Muscle of back (tissue), 13 donors: ENCODE measurements at places on chromosomes 5 and 9. TPM values are rescaled to one million over a fixed set of nuclear protein-coding genes. Genes with fewer than 3 reads are reported as not detected.

GRCh38 chr9:37464426-37465248 is 613 bp downstream of the ZBTB5 start:
- peak; percentile 59 for DNase-seq

DNA sequence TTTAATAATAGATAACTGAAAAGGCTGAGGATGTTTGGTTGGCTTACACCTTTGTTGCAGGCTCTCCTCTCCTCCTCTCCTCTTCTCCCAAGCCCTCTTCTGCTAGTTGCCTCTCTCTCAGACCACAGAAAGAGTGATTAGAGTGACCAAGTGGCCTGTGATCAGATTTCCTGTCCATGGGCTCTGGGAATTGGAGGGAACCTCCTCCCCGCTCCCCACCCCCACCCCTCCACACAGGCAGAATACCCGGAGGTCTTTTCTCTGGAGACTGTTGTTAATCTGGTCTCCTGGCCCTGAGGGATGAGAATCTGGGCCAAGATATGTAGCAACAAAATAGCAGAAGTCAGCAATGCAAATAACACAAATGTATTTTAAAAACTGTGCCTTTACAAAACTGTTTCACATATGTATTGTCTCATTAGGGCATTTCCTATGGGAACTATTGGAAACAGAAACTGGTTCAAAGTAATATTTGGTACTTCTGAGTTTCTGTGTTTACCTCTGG is 361.3 kb downstream of the NR2F1-AS1 start:
- DNase-seq: peak; percentile 11

DNA sequence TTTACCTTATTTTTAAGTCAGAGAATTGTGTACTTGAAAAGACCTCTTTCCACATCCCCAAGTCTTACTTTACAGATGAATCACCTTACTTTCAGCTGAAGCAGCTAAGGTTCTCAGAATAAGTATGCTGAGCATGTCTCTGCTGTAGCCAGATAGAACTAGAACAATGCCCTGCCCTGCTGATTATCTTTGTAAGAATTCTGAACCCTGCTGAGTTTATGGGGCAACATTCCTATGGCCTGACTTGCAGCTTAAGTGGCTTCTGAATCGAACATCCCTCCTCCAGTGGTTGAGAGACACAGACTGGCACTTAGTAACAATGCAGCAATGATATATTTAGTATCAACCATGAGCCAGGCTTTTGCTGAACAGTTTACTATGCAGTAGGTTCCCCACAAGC is 592.0 kb upstream of the WWC1 start:
- DNase-seq: no peak

GRCh38 chr9:22158927-22159346 is 149.8 kb upstream of the CDKN2B start:
- no peak for DNase-seq

DNA sequence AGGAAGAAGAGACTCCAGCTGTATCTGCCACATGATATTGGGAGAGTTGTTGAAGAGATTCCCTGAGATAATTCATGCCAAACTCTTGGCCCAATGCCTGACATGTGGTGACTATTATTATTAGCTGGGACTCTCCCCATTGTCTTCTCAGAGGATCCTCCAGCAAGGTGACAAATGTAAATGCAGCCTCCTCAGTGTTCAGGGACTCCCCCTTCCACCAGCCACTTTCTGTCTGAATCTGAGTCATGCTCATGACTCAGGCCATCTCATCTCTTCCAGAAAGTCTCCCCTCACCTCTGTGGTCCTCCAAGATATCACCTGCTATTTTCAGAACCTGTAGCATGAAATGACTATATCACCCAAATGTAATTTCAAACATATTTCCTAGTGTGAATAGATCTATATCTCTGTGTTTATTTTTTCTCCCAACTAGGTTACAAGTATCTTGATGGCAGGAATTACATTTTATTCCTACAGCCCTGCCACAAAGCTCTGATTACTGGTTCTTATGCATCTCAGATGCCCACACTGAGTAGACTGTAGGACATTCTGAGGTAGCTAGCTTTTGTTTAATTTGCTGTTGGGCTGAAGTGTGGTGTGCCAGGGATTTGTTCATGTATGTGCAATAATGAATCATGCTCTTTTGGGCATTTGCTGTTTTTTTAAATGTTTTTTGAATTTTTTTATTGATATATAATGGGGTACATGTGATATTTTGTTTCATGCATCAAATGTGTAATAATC is 126.6 kb upstream of the IL12B start:
- no peak for DNase-seq

GRCh38 chr5:177123789-177124485 is 9.6 kb upstream of the NSD1 start:
- no peak for DNase-seq

GRCh38 chr5:122014236-122014935 is 52.6 kb downstream of the SRFBP1 start:
- DNase-seq: no peak

DNA sequence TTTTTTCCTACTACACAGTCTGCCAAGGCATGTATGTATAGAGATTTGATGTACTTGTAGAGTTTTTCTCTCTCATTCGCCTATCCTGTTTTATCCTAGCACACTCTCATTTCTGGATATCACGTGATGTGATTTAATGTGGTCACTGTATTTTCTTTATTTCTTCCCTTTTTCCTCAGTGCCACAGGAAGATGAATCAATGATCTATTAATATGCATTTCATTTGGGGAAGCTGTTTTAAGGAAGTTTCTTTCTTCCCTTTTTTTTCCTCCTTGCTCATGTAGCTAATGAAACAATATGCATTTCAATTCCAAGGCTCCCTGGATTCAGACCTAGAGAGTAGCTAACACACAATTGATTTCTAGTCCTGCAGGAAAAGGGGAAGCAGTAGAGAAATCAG is 506.3 kb upstream of the WWC1 start:
- no peak for DNase-seq

DNA sequence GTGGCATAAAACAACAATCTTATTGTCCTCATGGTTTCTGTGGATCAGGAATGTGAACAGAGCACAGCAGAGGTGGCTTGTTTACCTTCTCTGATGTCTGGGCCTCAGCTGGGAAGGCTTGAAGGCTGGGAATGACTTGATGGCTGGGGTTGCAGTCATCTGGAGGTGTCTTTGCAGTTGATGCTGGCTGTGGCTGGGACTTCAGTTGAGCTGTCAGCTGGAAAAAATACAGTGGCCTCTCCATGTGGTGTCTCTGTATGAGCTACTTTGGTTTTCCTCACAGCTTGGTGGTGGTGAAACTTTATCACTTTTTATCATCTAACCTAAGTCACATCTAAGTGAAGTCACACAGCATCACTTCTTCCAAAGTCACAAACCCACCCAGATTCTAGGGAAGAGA is 24.7 kb upstream of the STX17 start:
- DNase-seq: no peak

GRCh38 chr5:112732131-112732530 is 5.6 kb upstream of the APC start:
- no peak for DNase-seq

DNA sequence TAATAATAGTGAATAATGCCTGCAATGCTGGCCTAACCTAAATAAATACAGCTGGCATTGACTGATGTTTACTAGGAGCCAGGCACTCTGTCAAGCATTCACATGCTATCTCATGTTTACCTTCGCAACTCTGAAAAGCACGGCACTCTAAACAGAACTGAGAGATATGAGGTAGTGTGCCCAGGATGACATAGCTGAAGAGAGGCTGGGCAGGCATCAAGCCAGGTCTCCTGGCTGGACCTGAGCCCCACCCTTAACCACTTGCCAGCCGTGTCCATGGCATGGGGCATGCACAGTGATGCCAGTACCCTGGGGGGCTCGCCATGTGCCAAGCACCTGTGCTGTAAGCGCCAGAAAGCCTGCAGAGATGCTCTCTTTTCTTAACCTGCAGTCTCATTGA is 119.4 kb upstream of the MVB12B start:
- DNase-seq: no peak

GRCh38 chr5:73093943-73094342 is 26.4 kb upstream of the TMEM171 start:
- peak; percentile 21 for DNase-seq

- peak; percentile 53 for DNase-seq
Measured at GRCh38 chr9:120619751-120620655, 40.0 kb upstream of the CDK5RAP2 start.

GRCh38 chr5:81151546-81151945 is 81.6 kb upstream of the CKMT2 start:
- peak; percentile 53 for DNase-seq

DNA sequence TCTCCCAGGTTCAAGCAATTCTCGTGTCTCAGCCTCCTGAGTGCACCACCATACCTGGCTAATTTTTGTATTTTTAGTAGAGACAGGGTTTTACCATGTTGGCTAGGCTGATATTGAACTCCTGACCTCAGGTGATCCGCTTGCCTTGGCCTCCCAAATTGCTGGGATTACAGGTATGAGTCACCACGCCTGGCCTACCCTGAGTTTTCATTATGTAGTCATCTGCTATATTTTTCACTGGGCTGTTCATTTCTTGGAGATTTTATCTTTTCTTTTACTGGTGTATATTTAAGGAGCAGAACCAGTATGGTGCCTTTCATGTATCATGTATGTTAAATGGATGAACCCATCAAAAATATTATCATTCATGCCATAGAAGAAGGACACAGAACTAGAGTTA is 377.0 kb upstream of the ACTBL2 start:
- no peak for DNase-seq

DNA sequence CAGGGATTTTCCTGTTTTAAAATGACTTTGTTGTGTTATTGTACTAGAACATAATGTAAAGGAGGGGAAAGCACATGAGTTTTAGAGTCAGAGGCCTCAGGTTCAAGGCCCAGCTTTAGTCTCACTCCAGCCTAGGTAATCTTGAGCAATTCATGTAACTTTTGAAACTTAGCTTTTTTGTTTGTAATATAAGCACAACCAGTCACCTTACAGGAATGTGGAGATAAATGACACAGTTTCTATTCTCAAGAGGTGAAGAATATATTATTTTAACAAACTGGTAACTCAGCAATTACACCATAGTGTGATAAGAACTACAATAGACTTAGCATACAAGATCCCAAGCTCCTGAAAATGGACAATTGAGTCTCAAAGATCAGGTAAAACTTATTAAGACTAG is 51.2 kb downstream of the ADAMTS19 start:
- DNase-seq: no peak

DNA sequence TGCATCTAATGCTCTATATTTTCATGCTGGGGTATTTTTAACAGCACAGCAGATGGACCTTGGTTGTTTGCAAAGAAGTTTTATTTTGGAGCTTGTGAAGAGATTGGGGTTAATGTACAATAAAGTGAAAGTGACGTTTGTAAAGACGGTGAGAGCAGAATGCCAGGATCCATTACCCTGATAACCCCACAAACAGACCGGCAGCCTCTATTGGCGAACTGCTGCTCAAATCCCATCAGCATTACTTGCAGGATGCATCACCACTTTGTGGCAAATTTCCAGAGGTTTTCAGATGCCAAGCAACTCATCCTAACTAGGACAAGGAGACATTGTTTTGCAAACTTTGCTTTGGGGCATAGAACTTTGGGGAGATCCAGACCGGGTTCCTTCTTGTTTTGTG is 383.3 kb upstream of the ZNF462 start:
- DNase-seq: no peak

- no peak for DNase-seq
Measured at GRCh38 chr5:10106806-10107205, 142.9 kb downstream of the ATPSCKMT start.

- peak; percentile 79 for DNase-seq
Measured at GRCh38 chr9:88949425-88949824, 41.8 kb upstream of the S1PR3 start.

- DNase-seq: no peak
Measured at GRCh38 chr9:109716631-109717030, 63.4 kb upstream of the PALM2AKAP2 start.

FOXD4L5 gene
- polyA plus RNA-seq: 0.50 TPM

ANXA1 gene
- 193 TPM for polyA plus RNA-seq

FCN1 gene
- polyA plus RNA-seq: 3.6 TPM

SLC6A18 gene
- not detected for polyA plus RNA-seq

DMRTA1 gene
- polyA plus RNA-seq: 0.18 TPM

SLC25A2 gene
- not detected for polyA plus RNA-seq

ZNG1A gene
- polyA plus RNA-seq: 47.1 TPM

EIF4EBP3 gene
- polyA plus RNA-seq: 8.2 TPM

RASGRF2 gene
- 0.67 TPM for polyA plus RNA-seq

BSPRY gene
- 0.39 TPM for polyA plus RNA-seq
